Effector memory CD8-positive, alpha-beta T cell (primary cell): ENCODE measurements at places on chromosomes 5 and 9.

GRCh38 chr9:89425921-89426383 lies 72.0 kb downstream of the SEMA4D start:
- no peak for DNase-seq
- peaks cover 88% of the 10 kb centered on the region for H3K4me1 ChIP-seq
- peaks cover 31% of the 10 kb centered on the region for H3K36me3 ChIP-seq
- H3K4me3 ChIP-seq, result peak overlapping the region; percentile 84

DNA sequence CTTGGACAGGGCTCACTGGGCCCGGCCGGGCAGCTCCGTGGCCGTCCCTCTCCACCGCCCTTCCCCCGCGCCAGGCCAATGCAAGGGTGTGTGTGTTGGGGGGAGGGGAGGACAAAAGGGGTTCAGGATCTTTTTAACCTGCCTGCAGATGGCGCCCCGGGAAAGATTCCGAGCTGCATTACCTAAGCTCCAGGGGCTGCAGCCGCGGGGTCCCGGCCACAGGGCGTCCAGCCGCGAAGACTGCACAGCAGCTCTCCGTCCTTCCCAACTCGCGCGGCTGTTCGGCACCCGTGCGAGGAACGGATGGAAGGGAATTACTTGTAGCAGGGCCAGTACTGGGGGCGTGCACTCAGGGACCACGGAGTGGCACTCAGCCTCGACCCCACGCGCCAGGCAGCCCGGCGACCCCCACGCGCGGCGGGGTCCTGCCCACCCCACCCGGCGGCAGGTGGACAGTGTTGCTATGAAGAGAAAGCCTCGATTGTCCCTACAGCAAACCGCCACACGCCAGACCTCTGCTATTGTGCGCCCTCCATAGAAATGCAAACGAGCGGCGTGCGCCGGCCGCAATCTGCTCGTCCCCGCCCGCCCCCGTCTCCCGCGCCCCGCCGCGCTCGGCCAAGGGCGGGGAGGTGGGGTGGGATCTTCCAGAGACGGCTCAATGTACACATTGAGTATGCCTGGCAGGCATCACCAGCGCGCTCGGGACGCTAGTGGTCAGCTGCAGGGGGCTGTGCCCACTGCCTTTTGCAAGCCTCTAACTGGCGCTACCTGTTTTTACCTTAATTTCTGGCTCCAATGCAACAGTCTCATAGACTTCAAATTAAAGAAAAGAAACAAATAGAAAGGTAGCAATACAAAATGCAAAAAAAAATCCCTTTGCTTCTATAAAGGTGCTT lies 796 bp upstream of the GADD45G start:
- DNase-seq, result no peak
- H3K27ac ChIP-seq, result peak overlapping the region; percentile 73
- H3K27me3 ChIP-seq, result peaks cover 44% of the 10 kb centered on the region
- peaks cover 21% of the 10 kb centered on the region for H3K4me1 ChIP-seq
- peak overlapping the region; percentile 80 for H3K4me3 ChIP-seq

DNA sequence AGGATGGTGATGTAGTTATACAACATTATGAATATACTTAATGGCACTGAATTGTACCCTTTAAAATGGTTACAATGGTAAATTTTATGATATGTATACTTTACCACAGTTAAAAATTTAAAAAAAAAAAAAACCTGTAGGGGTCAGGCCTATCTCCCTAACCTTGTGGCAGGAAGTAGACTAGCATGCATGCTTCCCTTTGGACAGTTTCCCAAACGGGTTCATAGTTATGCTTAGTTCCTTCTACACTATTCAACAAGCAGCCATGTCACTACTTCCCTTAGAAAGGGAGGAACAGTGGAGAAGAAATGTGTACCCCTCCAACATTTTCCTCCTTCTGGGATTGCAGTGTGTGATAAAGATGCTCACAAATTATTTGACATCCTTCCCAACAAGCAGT lies 32.5 kb downstream of the IDNK start:
- no peak overlapping the region for H3K4me3 ChIP-seq
- no peaks in the 10 kb centered on the region for H3K27me3 ChIP-seq
- no peaks in the 10 kb centered on the region for H3K4me1 ChIP-seq
- H3K36me3 ChIP-seq, result peaks cover 40% of the 10 kb centered on the region
- no peak for DNase-seq

GRCh38 chr5:3564116-3564515 lies 31.5 kb upstream of the IRX1 start:
- no peak for DNase-seq
- no peak overlapping the region for H3K27ac ChIP-seq
- H3K4me3 ChIP-seq, result no peak overlapping the region
- H3K4me1 ChIP-seq, result no peaks in the 10 kb centered on the region
- no peaks in the 10 kb centered on the region for H3K27me3 ChIP-seq

GRCh38 chr9:124394167-124394566 lies 21.1 kb downstream of the PSMB7 start:
- H3K4me1 ChIP-seq, result peaks cover 57% of the 10 kb centered on the region
- H3K27ac ChIP-seq, result no peak overlapping the region
- peaks cover 18% of the 10 kb centered on the region for H3K36me3 ChIP-seq
- H3K4me3 ChIP-seq, result no peak overlapping the region
- DNase-seq, result no peak

DNA sequence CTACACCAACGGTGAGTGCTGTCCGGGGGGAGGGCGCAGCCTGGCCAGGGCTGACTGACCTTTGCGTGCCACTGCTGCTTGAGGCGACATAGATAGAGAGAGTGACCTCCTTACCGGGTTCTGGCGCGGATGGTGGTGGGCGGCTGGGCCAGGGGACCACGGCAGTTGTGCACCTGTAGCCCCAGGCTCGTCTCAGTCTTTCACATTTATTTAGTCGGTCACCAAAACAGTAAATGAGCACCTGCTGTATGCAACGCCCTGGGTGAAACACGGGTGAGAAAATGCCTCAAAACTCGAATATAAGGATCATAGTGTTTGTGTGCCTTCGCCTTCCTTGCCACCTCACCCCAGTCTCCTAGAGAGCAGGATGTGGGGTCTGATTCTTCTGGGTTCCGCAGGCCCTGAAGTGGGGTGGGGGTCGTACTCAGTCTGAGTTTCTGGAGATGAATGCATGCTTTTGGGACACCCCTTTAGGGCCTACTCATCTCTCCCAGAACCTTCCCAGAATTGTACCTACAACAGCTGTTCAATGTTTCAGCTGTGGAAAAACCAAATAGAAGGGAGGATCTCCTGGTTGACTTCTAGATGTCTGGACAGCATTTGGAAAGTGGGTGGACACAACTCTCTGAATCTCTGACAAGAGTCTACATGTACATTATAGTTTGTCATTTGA lies 714 bp downstream of the SEC24A start:
- no peaks in the 10 kb centered on the region for H3K27me3 ChIP-seq
- peak overlapping the region; percentile 97 for H3K4me3 ChIP-seq
- peak overlapping the region; percentile 99 for H3K27ac ChIP-seq

DNA sequence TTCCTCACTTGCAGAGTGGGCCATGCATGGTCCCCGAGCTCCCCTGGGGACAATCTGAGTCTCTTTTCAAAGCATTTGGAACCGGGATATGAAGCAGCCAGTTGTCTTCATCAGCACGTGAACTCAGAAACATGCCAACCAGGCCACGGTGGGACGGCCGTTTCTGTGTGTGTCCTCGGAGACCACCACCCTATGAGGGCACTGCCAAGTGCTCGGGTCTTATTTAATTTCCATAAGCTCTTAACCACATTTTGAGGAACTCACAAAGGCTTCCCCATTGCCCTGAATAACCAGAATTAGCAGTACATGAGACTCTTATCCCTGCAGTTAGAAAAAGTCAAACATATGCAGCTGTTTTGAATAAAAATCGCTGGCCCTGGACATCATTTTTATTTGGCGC lies 60.1 kb downstream of the OTULIN start:
- H3K4me1 ChIP-seq, result peaks cover 6% of the 10 kb centered on the region
- peaks cover 5% of the 10 kb centered on the region for H3K36me3 ChIP-seq
- no peak overlapping the region for H3K4me3 ChIP-seq
- no peak for DNase-seq
- H3K27ac ChIP-seq, result no peak overlapping the region

DNA sequence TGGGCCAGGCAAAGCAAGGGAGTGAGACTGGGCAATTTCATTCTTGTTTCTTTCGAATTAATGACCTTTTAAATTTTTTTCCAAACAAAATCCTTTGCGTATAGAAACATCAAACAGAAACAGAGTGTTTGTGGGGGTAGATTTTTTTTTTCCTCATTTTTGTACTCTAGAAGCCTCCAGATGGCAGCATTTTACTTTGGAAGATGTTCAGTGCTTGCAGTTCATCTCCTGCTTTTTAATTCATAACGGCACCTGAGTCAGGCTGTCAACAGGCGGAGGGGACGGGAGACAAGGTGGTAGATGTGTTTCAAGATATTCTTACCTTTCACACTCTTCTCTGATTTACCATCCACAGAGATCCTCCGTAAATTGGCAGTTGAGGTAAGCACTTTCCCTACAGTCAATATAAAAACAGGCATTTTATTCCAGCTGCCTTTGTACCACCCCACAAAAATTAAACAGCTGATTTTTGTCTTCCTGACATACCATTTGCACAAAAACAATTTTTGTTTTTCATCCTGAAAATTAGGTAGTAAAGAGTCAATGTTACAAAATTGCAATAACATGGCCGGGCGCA lies 99.5 kb upstream of the FBXL17 start:
- no peak overlapping the region for H3K27ac ChIP-seq
- no peak overlapping the region for H3K4me3 ChIP-seq
- DNase-seq, result no peak
- no peaks in the 10 kb centered on the region for H3K27me3 ChIP-seq
- H3K4me1 ChIP-seq, result no peaks in the 10 kb centered on the region
- no peaks in the 10 kb centered on the region for H3K36me3 ChIP-seq

GRCh38 chr5:66958980-66959641 lies 237.5 kb downstream of the CD180 start:
- DNase-seq, result no peak
- H3K4me3 ChIP-seq, result no peak overlapping the region
- H3K27ac ChIP-seq, result no peak overlapping the region

DNA sequence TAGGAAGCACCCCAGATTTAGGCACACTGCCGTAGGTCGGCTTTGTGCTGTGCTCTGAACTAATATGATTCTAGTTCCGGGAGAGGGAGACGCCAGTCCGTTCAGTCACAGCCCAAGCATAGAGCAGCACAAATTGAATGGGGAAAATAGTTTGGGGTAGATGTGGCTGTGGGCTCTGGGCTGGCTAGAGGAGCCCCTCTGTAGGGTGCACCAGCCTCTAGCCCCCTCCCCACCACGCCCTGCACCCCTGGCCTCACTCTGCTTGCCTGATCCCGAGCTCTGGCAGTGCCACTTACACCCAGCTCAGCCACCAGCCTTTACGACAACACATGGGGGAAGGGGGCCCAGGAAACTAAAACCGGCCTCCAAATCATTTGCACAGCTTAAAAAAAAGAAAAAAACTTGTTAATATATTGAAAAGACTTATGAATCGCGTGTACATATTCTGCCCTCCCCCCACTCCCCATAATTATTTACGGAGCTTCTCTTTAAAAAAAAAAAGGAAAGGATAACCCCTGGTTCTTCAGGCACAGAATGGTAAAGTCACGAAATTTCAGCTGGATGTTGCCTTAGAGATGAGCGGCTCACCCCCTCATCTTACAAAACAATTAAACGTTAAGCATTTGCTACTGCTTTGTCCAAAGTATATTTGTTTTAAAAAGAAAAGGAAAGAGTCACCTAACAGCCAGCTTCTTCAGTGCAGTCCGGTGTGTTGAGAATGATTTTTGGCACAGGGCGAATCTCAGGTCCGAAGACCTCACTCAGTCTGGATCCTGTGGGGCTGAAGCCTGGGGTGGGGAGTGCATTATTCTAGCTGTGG lies 3.5 kb downstream of the LMX1B start:
- no peak overlapping the region for H3K27ac ChIP-seq
- peaks cover 17% of the 10 kb centered on the region for H3K4me1 ChIP-seq
- H3K4me3 ChIP-seq, result no peak overlapping the region
- H3K36me3 ChIP-seq, result peaks cover 3% of the 10 kb centered on the region
- DNase-seq, result no peak

- H3K27me3 ChIP-seq, result no peaks in the 10 kb centered on the region
- no peaks in the 10 kb centered on the region for H3K36me3 ChIP-seq
- no peaks in the 10 kb centered on the region for H3K4me1 ChIP-seq
- no peak for DNase-seq
Measured at GRCh38 chr9:80951675-80952074, 737.7 kb downstream of the TLE1 start.

DNA sequence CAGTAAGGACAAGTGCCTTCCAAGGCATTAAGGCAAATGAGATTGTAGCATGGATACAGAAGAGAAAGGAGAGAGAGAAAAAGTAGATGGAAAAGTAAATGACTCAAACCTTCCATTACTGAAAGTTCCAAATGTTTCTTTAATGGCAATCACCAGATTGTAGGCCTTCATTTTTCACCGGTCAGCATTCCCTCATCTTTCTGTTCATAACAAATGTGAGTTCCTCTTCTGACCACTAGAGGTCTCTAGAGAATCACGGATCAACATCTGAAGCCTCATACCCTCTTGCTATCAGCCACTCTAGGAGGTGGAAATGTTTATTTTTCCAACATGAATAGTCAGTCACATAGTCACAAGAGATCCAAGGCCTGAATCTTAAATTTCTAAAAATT lies 73.6 kb upstream of the RPS23 start:
- no peaks in the 10 kb centered on the region for H3K27me3 ChIP-seq
- H3K4me3 ChIP-seq, result no peak overlapping the region
- H3K27ac ChIP-seq, result no peak overlapping the region
- peaks cover 1% of the 10 kb centered on the region for H3K36me3 ChIP-seq
- no peak for DNase-seq
- no peaks in the 10 kb centered on the region for H3K4me1 ChIP-seq

- H3K4me1 ChIP-seq, result no peaks in the 10 kb centered on the region
- DNase-seq, result no peak
- H3K27me3 ChIP-seq, result no peaks in the 10 kb centered on the region
- H3K36me3 ChIP-seq, result no peaks in the 10 kb centered on the region
Measured at GRCh38 chr9:25994605-25995004, 316.4 kb upstream of the TUSC1 start.

- no peaks in the 10 kb centered on the region for H3K4me1 ChIP-seq
- H3K4me3 ChIP-seq, result no peak overlapping the region
- peaks cover 16% of the 10 kb centered on the region for H3K27me3 ChIP-seq
- no peak overlapping the region for H3K27ac ChIP-seq
Measured at GRCh38 chr5:171149333-171149732, 159.7 kb upstream of the TLX3 start.

- no peak for DNase-seq
- no peak overlapping the region for H3K27ac ChIP-seq
- peaks cover 26% of the 10 kb centered on the region for H3K27me3 ChIP-seq
- H3K4me1 ChIP-seq, result no peaks in the 10 kb centered on the region
- no peak overlapping the region for H3K4me3 ChIP-seq
Measured at GRCh38 chr9:89839449-89839848, 234.6 kb downstream of the GADD45G start.

DNA sequence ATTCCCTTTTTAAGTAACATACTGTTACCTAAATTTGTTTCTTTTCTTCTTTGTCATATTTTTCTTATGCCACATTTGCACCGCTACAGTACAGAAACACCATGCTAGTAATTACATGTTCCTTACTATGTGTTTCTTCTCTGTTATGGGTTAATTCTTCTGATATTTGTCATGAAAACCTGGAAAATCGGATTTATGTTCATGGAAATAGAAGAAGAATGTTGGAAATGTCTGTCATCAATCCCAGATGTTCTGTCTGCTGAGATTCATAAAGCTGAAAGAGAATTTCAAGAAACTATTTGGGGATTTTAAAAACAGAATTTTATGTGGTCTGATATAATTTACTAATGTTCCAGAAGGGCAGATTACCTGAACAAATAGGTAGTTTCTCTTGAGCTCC lies 305.2 kb upstream of the NREP start:
- no peak for DNase-seq
- no peak overlapping the region for H3K27ac ChIP-seq
- no peaks in the 10 kb centered on the region for H3K36me3 ChIP-seq
- H3K4me3 ChIP-seq, result no peak overlapping the region
- H3K4me1 ChIP-seq, result no peaks in the 10 kb centered on the region
- no peaks in the 10 kb centered on the region for H3K27me3 ChIP-seq

- H3K4me3 ChIP-seq, result no peak overlapping the region
- no peaks in the 10 kb centered on the region for H3K27me3 ChIP-seq
- peaks cover 3% of the 10 kb centered on the region for H3K36me3 ChIP-seq
- no peak for DNase-seq
Measured at GRCh38 chr5:16536246-16536645, 70.6 kb upstream of the ZNF622 start.
